ENCODE measurements at places on chromosomes 1 and 21.

GRCh38 chr1:211637066-211637465, 38.4 kb downstream of the NEK2 start:
- DNase-seq, result no peak

DNA sequence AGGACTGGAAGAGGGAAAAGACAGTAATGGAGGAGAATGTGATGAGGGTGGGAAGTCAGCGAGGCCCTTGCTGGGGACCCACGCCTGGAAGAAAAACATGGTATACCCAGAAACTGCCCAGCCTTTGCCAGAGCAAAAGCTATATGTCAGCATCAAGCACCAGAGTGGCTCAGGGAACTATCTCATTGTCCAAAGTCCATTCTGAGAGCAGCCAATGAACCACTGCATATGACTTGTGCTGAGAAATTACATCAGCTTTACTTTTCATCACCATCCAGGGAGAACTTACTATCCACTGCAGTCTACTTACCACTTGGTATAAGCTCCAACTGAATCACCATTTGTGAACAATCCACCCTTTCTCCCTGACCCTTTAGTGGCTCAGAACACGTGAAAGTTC, 148.1 kb downstream of the TTLL7 start:
- no peak for DNase-seq

DNA sequence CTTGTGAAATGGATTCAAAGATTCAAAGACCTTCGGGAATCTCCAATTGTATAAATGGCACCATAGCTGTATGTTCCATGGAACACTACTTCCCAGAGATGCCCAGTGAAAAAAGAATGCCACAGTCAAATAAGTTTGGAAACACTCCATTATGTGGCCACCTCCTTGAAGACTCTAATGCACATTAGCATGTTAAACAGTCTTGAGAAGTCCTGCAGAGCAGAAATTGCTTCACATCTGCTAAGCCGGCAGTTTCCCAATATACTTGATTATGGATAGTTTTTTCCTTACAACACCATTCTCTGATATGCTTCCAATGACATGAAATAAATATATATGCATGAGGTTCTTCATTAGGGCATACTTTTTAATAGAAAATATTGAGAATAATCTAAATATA, 12.7 kb upstream of the SELE start:
- no peak for DNase-seq

DNA sequence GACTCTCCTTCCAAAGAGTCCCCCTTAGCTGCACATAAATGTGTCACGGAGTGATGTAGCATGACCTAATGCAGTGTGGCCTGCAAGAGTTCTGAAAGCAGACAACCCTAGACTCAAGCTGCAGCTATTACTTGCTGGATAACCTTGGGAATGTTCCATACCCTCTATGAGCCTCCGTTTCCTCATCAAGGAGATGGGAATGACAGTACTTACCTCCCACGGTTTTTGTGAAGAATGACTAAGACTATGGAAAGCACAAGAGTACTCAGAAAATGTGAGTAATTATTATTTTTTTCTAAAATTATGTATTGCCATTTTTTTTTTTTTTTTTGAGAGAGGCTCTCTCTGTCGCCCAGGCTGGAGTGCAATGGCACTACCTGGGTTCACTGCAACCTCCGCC, 3.0 kb downstream of the TTC39A start:
- no peak for DNase-seq

- DNase-seq, result no peak
Measured at GRCh38 chr1:175968486-175969172, 225.2 kb upstream of the TNR start.

DNA sequence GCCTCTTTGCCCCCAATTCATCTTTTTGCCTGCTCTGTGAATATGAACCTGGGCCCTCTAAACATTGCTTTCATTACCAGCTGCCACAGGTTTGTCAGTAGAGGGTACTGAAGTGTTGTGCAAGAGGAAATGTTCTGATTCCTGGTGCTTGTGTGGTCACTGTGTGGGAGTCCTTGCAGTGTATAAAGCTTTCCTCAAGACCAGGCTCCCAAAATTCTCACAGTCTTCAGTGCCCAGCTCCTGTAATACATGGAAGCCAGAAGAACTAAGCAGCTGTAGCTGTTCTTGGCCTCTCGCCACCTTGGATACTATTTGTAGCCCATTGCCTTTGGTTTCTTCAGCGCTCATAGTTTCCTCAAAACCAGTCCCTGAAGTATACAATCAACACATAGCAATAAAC, 1046.2 kb downstream of the BRINP3 start:
- DNase-seq, result no peak

- no peak for DNase-seq
Measured at GRCh38 chr1:152961226-152961891, 9.1 kb upstream of the SPRR4 start.

DNA sequence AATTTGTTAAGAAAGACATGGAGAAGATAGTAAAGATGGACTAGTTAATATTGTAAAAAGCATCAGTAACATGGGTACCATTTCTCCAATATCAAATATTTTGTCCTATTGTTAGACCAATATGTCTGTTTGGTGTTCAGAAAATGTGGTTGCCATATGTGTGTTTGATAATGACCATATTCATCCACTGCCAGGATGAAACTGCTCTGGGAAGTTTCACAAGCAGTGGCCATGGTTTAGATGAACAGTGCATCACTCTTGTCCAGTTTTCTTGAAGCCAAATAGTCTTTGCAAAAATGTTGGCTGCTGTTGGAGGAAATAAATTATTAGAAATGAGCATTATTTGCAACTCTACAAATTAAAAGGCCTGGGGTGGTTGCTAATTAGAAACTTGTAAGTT, 333.8 kb downstream of the NUF2 start:
- no peak for DNase-seq

DNA sequence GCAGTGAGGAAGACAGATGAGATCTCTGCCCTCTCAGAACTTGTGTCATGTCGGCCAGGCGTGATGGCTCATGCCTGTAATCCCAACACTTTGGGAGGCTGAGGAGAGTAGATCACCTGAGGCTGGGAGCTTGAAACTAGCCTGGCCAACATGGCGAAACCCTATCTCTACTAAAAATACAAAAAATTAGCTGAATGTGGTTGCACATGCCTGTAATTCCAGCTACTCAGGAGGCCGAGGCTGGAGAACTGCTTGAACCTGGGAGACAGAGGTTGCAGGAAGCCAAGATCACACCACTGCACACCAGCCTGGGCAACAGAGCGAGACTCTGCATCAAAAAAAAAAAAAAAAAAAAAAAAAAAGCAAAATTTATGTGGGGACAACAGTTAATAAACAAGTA, 40.9 kb upstream of the RALGPS2 start:
- no peak for DNase-seq

- DNase-seq, result peak; percentile 46
Measured at GRCh38 chr1:167057241-167057688, 32.9 kb downstream of the GPA33 start.

DNA sequence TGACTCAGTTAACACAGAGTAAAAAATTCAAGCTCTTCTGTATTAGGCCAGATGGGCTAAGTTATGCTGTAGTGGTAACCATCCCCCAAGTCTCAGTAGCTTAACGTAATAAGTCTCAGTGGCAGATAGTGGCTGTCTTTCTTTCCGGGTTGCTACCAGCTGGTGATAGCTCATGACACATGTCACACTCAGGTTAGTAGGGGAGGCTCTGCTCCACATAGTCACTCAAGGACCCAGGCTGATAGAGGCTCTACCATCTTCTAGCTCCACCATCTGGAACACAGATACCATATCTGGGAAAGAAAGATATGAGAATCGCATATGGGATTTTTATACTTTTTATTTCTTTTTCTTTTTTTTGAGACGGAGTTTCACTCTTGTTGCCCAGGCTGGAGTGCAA, 16.2 kb upstream of the MEF2D start:
- DNase-seq, result no peak

DNA sequence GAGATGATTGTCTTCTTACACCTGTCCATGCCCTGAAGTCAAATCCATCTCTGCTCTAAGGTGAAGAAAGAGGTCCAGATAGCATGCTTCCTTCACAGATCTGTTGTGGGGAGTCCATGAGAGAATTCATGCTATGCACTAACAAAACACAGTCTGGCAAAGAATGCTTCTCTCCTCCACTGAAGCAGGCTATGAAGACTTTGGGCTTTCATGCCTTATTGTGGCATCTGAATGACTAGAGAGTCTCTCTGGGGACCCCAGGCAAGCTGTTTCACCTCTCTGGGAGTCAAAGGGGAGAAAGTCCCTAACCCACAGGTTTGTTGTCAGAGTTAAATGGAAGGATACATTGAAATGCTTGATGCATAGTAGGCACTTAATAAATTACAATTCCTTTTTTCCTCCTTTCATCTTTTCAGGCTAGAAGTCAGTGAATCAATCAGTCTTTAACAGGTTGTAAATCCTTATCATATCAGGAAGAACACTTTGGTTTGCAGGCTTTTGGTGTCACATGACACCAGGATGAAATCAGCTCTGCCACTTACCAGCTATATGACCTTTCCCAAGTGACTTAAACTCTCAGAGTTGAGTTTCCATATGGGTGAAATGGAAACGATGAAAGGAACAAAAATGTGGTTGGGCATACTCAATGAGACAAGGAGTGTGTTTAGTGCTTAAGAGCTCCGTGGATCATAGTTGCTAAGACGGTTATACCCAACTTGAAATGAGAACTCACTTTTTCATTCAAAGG, 200.1 kb upstream of the DAB1 start:
- DNase-seq, result no peak

- no peak for DNase-seq
Measured at GRCh38 chr1:85396194-85396593, 68.8 kb downstream of the DDAH1 start.

GRCh38 chr1:147669469-147670318, 630 bp downstream of the ACP6 start:
- no peak for DNase-seq

Data from GM12864 (cell line).